Stimulated activated CD4-positive, alpha-beta T cell treated with anti-CD3 and anti-CD28 coated beads, TNF-alpha, amount 100 ng/mL, for 4 hours (primary cell): ENCODE measurements at places on chromosomes 7 and 10.

GRCh38 chr7:42232275-42232674 lies 4.7 kb downstream of the GLI3 start:
- no peak for DNase-seq

- DNase-seq = peak; percentile 5
Measured at GRCh38 chr10:128263891-128264688, 137.9 kb upstream of the MKI67 start.

GRCh38 chr10:27143686-27144085 lies 10.5 kb downstream of the YME1L1 start:
- DNase-seq = no peak

DNA sequence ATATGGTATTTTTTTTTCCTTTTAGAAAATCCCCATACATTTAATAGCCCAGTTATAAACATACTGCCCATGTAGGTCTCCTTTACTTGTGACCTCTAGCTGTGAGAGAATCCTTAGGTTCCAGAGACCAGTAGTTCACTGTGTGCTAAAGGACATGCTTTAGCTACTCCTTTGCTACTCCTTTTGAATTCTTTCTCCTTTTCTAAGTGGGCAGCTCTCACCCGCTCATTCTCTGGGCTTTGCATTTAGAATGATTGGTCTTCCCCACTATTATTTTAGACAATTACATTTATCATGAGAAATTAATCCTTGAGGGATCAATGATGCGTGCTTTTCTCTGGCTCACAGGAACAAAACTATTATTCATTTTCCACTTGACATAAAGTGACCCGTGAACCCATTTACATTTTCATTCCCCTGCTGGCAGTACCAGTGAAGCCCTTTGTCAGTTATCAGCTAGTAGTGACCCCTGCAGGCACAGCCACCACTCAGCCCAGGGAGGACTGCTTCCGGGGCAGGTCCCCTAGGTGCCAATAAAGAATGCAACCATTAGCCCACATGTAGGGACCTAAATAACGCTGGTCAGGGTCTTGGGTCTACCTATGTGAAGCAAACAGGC lies 844.3 kb downstream of the CNTNAP2 start:
- DNase-seq = no peak

GRCh38 chr10:116118847-116119246 lies 154.2 kb downstream of the GFRA1 start:
- DNase-seq = no peak

- no peak for DNase-seq
Measured at GRCh38 chr7:65221683-65222082, 152.0 kb upstream of the ZNF92 start.

GRCh38 chr7:154953006-154953684 lies 49.8 kb downstream of the PAXIP1 start:
- DNase-seq = peak; percentile 51

DNA sequence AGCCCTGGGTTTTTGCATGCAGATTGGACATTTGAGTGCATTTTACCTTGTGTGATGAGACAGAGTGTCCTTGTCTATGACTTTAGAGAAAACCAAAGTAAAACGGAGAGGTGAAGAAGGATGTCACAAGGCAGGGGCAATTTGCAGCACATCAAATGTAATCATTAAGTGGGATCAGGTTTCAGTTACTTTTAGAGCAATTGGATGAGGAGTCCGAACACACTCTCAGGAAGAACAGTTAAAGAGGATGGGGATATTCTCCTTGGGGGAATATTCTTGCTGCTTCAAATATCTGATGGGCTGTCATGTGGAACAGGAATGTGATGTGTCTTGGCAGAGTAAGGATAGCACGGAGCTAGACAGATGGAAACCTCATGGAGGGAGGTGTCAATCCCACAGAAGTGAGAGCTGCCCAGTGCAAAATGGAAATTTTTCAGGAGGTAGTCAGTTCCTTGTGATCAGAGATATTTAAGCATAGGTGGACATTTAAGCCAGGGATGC lies 757 bp downstream of the RAB19 start:
- no peak for DNase-seq

- DNase-seq = no peak
Measured at GRCh38 chr7:148434181-148434757, 156.3 kb upstream of the C7orf33 start.

- DNase-seq = no peak
Measured at GRCh38 chr10:69801434-69802315, at the start of gene COL13A1. Gene COL13A1, plus strand, starts transcription at chr10:69801906. Its CDS starts 518 bp downstream, at chr10:69802424.

- DNase-seq = no peak
Measured at GRCh38 chr7:36048141-36048901, 104.7 kb upstream of the EEPD1 start.

GRCh38 chr7:27774717-27775328 lies 34.9 kb downstream of the TAX1BP1 start:
- no peak for DNase-seq

- DNase-seq = no peak
Measured at GRCh38 chr10:102770792-102771191, 27.0 kb downstream of the WBP1L start.

GRCh38 chr10:129949891-129950291 lies 14.2 kb downstream of the EBF3 start:
- DNase-seq = no peak

DNA sequence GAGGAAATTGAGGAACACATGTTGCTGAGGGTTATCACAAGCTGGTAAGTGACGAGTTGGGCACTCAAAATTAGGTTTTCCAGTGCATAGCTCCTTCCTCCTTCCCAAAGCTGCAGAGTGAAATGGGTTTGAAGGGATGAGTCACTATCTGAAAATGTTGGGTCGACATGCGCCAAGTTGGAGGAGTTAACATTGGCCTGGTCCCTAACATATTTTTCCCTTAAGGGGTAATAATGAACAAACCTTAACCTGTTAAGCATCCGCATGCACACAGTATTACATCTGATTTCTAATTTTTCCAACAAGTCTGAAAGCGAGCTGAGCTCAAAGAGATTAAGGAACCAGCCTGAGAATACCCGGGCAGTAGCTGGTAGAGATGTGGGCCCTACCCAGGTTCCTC lies 20.7 kb upstream of the TECTB start:
- no peak for DNase-seq

GRCh38 chr7:14340393-14341074 lies 351.1 kb upstream of the ETV1 start:
- no peak for DNase-seq

GRCh38 chr10:3868271-3868664 lies 83.3 kb upstream of the KLF6 start:
- no peak for DNase-seq

DNA sequence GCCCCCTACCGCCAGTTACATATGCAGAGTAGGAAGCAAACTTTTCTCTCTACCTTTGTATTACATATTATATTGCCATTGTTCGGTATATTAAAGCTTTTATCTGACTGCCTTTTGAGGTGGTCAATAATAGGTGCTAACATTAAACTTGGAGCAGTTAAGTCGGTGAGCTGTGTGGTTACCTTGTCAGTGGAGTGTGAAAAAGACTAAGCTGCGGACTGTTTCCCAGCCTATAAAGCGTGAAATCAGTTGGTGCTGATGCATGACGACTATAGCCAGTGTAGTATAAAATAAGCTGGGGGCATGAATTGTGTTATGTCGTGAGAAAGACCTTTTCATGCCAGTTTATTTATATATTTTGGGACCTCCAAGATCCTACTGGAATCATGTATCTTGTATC lies 33.7 kb downstream of the R3HCC1L start:
- DNase-seq = no peak

DNA sequence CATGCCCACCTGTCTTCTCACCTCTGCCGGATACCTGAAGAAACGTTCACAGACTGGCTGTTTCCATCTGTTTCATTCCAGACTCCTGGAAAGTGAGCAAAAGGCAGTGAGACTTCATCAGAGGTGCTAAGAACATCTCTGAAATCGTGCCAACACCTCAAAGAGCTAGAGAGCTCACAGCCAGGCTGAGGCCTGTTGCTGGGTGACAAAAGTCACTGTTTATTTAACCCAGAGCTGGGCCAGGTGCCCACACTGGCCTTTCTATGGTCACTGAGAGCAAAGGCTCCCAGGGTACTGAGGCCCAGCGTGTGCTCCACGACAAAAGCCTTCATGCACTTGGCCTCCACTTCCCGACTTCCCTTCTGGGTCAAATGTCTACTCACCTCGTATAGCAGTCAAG lies 3.7 kb upstream of the NANOS1 start:
- no peak for DNase-seq

- DNase-seq = no peak
Measured at GRCh38 chr10:102451105-102451969, at the start of gene C10orf95. Gene C10orf95, minus strand, starts transcription at chr10:102451543. Its CDS starts 450 bp downstream, at chr10:102451093.

GRCh38 chr7:134865001-134865845 lies 85.8 kb downstream of the CALD1 start:
- no peak for DNase-seq

DNA sequence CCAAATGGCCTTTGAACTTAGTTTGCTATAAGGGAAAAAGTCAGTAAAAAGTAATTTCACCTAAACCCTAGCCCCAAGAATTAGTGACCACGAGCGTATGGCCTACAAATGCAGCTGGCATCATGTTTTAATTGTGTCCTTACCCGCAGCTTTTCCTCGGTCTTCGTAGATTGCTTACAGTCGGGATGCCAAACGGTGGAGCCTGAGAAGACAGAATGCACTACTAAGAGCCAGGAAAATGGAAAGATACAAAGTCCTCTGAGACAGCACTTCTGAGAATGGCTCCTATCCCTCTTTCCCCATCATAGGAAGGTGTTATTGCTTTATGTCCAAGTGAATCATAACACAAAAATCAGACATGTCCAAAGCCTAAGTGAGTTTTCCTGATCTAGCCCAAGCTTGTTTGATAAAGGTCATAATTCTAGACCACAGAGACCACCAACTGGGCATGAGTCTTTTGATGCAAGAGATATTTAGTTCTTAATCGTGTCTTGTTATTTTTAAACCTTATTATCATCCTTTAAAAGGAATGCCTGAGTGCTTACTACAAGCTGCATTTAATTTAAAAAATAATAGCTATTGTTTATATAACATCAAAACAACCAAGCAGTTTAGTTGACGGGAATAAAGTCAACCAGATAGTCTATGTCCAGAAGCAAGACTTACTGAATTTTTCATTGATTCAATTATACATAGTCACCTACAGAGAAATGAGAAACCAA lies 83.7 kb upstream of the AFAP1L2 start:
- no peak for DNase-seq

DNA sequence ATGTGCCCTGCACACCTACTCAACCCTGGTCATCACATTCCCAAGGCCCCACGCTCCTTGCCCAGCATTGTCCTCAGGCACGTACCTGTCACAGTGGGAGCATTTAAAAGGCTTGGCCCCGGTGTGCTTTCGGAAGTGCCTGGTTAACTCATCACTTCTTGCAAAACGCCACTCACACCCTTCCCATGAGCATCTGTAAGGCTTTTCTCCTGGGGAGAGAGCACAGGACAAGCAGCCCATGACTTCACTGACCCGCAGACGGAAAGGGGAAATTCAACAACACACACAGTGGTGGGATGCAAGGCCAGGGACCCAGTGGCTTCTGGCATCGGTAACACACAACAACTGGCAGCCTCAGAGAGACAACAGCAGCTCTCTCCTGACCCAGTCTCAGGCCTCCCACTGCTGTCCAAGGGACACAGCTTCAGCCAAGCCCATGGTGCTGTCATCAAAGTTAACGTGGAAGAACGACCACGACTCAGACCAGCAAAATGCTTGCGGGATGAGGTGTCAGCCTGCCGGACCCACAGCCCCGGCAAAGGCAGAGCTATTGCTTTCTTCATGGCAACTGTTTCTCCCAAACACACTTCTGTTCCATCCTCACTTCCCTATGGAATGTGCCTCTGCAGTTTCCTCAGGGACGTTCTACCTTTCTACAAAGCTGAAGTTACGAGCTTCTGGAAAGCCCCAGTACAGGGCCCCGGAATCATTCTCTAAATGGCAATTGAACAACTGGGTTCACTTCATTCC lies 4.8 kb downstream of the KLF6 start:
- no peak for DNase-seq

GRCh38 chr10:121085367-121085766 lies 234.2 kb downstream of the WDR11 start:
- DNase-seq = no peak

- no peak for DNase-seq
Measured at GRCh38 chr7:69002416-69002815, 595.9 kb upstream of the AUTS2 start.

DNA sequence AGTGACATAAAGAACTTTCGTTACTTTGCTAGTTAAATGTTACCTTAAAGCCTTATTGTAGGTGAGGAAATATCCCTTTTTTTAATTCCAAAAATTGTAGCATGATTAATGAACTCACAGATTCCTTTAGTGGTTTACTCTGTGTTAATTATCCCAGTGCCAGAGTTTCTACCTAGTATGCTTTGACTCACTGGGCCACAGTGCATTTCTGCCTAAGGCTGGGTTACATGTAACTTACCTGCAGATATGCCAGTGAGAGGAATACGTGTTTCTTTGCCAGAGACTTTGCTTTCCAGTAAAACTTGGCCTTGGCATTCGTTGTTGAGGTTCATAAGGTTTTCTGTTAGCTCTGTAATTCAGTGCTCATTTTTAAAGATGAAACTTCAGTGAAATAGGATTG lies 380.8 kb upstream of the LRGUK start:
- no peak for DNase-seq

GRCh38 chr7:52498366-52498765 lies 537.1 kb upstream of the POM121L12 start:
- no peak for DNase-seq

DNA sequence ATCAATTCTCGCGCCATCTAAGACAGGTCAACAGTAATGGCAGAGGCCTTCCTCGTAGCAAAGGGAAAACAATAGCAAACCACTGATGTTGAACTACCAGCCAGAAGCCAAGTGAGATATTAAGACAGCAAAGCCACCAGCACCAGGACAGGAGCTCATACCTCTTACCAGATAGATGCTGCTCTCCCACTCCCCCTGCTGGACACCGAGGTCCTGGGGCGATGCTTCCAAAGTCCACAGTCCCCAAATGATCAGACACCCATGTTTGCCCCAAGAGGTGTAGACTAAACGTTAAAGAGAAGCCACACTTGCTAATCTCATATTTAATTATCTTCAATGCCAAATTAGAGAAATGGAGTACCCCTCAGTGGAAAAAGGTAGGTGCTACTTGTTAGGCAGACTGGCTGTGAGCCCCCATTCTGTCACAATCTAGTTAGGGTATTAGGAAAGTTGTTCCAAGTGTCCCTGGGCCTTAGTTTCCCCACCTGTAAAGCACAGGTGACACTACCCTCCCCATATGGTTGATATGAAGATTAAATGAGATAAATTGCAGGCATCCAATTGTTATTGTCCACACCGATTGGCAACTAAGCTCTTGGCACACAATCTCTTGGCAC lies 39.9 kb downstream of the TOMM7 start:
- peak; percentile 48 for DNase-seq

- DNase-seq = no peak
Measured at GRCh38 chr10:1560535-1561192, 176.7 kb downstream of the ADARB2 start.

DNA sequence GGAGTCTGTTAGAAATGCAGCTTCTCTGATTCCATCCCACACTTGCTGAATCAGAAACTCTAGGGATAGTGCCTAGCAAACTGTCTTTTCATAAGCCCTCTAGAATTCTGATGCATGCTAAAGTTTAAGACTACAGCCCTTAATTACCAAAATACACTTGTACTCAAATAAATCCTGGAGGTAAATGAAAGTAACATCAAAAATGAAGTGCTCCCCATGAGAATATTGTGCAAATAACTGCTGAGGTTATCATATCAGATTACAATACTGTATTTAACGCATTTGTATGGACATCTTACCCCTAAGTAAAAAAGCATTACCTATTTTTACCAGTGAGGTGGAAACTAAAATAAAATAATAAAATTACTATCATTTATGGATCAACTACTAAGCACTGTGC lies 104.7 kb downstream of the CHCHD3 start:
- DNase-seq = no peak

GRCh38 chr7:26978146-26978545 lies 113.8 kb upstream of the SKAP2 start:
- DNase-seq = no peak
